Amniotic stem cell (primary cell): ENCODE measurements at places on chromosomes 1 and 21.

DNA sequence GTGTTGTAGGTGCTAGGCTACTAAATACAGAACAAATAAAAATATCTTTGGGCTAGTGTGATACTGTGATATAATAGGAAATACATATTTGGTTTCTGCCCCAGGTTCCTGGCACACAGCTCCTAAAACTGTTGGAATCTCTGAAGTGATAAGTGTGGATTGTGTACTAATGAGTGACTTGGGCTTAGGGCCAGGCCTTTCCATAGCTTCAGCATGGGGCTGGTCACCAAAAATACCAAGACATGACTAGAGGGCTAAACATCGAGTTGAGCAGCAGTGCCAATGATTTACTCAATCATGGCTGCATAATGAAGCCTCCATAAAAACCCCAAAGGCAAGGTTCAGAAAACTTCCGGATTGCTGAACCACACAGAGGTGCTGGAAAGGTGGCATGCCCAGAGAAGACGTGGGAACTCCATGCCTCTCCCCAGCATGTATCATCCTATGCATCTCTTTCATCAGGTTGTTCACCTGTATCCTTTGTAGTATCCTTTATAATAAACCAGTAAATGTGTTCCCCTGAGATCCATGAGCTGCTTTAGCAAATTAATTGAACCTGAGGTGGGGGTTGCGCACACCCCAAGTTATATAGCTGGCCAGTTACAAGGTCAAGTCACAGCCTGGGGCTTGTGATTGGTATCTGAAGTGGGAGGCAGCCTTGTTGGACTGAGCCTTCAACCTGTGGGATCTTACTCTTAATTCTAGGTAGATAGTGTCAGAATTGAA lies 51.6 kb downstream of the ZMYM4 start:
- no peak for DNase-seq

DNA sequence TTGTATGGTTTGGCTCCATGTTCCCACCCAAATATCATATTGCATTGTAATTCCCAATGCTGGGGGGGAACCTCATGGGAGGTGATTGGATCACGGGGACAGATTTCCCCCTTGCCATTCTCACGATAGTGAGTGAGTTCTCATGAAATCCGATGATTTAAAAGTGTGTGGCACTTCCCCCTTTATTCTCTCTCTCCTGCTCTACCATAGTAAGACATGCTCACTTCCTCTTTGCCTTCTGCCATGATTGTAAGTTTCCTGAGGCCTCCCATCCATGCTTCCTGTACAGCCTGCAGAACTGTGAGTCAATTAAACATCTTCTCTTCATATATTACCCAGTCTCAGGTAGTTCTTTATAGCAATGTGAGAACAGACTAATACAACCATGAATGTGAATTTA lies 211.6 kb upstream of the NR5A2 start:
- DNase-seq = no peak

- no peak for DNase-seq
Measured at GRCh38 chr1:113281550-113281949, 108.8 kb upstream of the MAGI3 start.

- DNase-seq = no peak
Measured at GRCh38 chr1:156581661-156582387, 2.3 kb downstream of the TTC24 start.

GRCh38 chr1:218592688-218593087 lies 247.6 kb downstream of the TGFB2 start:
- DNase-seq = no peak

DNA sequence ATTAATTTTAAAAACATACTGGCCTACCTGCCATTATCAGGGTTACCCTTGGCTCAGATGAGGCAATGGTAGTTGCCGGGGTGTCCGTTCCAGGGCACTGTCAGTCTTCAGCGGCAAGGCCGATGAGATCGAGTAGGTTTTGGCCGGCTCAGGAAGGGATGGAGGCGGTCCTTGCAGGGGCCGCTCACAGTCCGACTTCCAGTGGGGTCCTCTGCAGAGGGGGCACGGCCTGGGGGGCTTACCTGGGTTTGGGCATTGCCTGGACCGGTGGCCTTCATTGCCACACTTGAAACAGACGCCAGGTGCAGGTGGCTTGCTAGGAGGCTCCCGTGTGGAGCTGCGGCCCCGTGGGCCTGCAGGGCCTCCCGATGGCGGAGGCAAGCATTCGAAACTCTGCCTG lies 2.5 kb downstream of the ERVH48-1 start:
- no peak for DNase-seq

- no peak for DNase-seq
Measured at GRCh38 chr1:40847023-40847745, 15.0 kb downstream of the CITED4 start.

GRCh38 chr1:145892486-145893087 lies 6.9 kb upstream of the ANKRD35 start:
- DNase-seq = no peak
